GM12892 (cell line): ENCODE measurements at places on chromosomes 5 and 9.

DNA sequence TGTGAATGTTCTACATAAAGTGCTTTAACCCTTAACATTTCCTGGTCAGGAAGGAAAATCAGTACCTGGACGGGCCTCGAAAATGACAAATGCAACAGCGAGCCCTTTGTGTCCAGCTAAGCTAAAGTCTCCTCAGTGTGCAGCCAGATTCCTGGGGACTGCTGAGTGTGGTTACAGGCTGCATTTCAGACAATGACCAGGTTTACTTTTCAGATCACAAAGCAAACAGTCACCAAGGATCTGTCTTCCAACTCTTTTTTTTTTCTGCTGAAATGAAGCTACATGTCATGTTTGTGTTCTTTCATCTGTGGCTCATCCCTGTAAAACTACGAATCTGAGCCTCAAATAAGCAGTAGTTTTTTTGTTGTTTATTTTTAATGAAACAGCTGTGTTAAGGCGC, 20.8 kb downstream of the SLC46A2 start:
- DNase-seq, result no peak

GRCh38 chr9:5920860-5921328, 30.2 kb downstream of the MLANA start:
- no peak for DNase-seq

DNA sequence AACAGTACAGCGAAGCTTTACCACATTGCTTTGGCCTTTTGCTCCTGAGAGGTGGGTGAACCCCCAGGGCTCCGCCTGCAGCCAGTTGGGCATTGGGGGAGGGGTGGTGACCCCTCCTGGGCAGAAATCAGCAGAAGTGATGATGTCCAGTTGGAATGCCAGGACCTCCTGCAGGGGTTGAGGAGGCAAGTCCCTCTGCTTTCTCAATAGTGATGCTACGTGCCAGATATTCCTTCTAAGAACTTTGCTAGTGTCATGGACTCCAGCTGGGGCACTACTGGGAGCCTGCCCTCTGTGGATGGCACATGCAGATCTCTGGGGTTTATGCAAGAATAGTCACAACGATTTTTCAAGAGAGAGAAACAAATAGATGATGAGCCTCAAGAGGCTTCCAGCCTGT, 95.6 kb downstream of the NDFIP1 start:
- no peak for DNase-seq

DNA sequence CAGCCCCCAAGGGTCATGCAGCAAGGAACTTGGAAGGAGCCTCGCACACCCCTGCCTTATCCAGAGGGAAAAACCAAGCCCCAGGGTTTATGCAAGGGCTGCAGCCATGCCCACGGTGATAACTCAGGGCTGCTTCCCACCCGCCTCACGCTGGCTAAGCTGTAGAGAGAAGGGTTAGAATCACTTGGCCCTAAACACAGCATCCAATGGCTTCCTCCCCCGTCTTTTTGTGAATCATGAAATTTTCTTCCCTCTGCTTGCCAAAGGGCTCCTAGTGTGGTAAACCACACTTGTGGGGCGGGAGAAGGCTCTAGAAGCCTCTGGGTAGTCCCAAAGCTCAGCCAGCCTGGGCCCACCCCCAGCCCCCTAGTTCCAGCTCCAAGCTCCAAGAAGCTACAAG, 55.9 kb upstream of the ORM1 start:
- DNase-seq, result no peak

DNA sequence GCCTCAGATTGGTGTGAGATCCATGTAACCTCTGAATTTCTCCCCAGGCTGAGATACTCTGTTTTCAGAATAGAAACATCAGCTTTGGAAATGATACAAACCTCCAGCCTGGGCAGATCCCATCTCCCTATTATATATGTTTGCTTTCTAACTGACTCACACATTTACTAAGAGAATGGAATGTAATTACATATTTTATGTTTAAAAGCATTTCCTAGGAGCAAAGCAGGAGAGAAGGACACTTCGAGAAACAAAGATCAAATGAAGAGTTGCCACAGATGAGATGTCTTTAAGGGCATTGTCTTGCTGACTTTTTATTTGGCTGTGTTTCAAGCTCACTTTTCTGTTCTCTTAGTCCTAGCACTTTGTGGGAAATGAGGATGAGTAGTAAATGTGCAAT, 96.3 kb downstream of the CDH18 start:
- DNase-seq, result no peak
